ENCODE measurements at places on chromosomes 11 and 22. TPM values are rescaled to one million over a fixed set of nuclear protein-coding genes. Genes with fewer than 3 reads are reported as not detected.

AMPD3 gene
- 5.8 TPM for total RNA-seq

BTBD18 gene
- not detected for total RNA-seq

MPZL3 gene
- total RNA-seq, result 0.59 TPM

BBOX1 gene
- total RNA-seq, result not detected

HEPN1 gene
- not detected for total RNA-seq

ROBO4 gene
- total RNA-seq, result 1.2 TPM

NCAM1 gene
- total RNA-seq, result 1.6 TPM

OR8D1 gene
- not detected for total RNA-seq

UBQLNL gene
- total RNA-seq, result 0.23 TPM

MRPL21 gene
- total RNA-seq, result 24.5 TPM

PAMR1 gene
- total RNA-seq, result 74.1 TPM

FADS2 gene
- total RNA-seq, result 215 TPM

GSTT2 gene
- total RNA-seq, result not detected

THY1 gene
- 89.7 TPM for total RNA-seq

SLC35E4 gene
- 20.5 TPM for total RNA-seq

CRYAB gene
- 34.2 TPM for total RNA-seq

GNG3 gene
- total RNA-seq, result 0.13 TPM

CCDC73 gene
- total RNA-seq, result not detected

CRYBB3 gene
- not detected for total RNA-seq

H19 gene
- total RNA-seq, result 65.2 TPM

CDON gene
- 55.9 TPM for total RNA-seq

NCF4 gene
- not detected for total RNA-seq

UPK2 gene
- not detected for total RNA-seq

ZNF214 gene
- 2.7 TPM for total RNA-seq

SYT12 gene
- 2.6 TPM for total RNA-seq

MS4A4A gene
- total RNA-seq, result not detected

FZD4 gene
- total RNA-seq, result 29.6 TPM

C11orf24 gene
- total RNA-seq, result 64.8 TPM

OR52N4 gene
- not detected for total RNA-seq

NXPE1 gene
- total RNA-seq, result not detected

MRGPRE gene
- total RNA-seq, result 0.20 TPM

UPK3A gene
- total RNA-seq, result not detected

XNDC1N gene
- total RNA-seq, result 7.2 TPM
